D721Med (cell line): ENCODE measurements at places on chromosomes 2 and 18.

- no peak for DNase-seq
These were observed 12.8 kb downstream of the EPG5 start for GRCh38 chr18:45954070-45954934.

DNA sequence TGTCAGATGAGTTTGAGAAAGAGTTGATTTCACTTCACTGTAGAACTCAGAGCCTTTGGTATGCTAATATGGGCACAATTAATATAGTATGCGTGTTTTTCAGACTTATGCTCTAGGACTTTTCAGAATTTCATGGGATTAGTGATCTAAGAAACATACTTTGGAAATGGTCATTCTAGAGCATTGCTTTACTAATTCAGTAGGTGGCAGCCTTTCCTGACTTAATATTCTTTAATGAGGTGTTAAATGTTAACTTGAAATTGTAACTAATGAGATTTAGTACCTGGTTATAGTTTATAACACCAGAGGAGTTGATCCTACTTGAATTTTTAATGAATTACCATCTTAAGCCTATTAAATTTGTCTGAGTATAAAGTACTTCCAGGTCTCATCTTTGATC, 28.4 kb downstream of the ACTR2 start:
- DNase-seq, result no peak

GRCh38 chr18:12015416-12016062, 34.2 kb downstream of the IMPA2 start:
- DNase-seq, result no peak

- DNase-seq, result peak; percentile 62
These were observed 26.5 kb downstream of the CRACDL start for GRCh38 chr2:98909317-98910211.

- no peak for DNase-seq
These were observed 33.8 kb downstream of the HS1BP3 start for GRCh38 chr2:20617081-20617575.

GRCh38 chr2:50379351-50379750, 652.6 kb downstream of the NRXN1 start:
- no peak for DNase-seq

DNA sequence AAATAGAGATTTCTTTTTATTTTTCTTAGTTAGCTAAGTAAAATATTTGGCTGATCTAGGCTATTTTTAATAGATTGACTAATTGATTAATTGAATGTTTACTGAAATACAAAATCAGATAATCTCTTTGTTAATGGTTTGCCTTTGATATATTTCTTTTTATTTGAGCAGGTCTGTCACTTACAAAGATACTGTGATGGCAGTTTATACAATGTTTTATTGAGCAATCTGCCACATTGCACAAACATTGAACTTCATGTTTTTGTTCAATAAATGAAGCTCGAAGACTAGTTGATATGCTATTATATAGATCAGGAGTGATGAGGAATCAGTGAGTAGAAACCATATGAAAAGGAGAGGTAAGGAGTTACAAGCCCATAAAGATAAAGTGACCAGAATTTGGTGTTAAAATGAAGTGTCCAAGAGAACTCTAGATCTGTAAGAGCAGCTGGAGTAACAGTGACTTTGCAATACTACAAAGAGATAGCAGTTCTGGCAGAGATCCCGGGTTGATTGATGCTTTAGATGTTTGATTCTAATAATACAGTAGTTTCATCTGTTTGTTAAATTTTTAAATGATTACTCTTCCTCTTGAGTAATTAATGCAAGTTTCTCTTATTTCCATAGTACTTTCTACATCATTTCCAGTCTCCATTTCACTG, 574.2 kb downstream of the CCDC85A start:
- DNase-seq, result no peak

- no peak for DNase-seq
These were observed 32.9 kb downstream of the RMC1 start for GRCh38 chr18:23536204-23536603.

GRCh38 chr2:46988733-46989481, 73.3 kb upstream of the MCFD2 start:
- DNase-seq, result no peak

DNA sequence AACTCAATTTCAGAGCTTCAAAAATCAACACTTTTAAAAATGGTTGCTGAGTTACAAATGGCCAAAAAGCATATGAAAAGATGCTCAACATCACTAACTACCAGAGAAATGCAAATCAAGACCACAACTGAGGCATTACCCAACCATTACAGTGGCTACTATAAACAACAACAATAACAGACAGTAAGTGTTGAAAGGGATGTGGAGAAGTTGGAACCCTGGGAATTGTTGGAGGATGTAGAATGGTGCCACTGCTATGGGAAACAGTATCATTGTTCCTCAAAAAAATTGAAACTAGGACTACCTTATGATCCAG, 173.3 kb upstream of the SPRED2 start:
- DNase-seq, result no peak

- no peak for DNase-seq
These were observed 91.2 kb downstream of the HDAC4 start for GRCh38 chr2:239309398-239310245.

DNA sequence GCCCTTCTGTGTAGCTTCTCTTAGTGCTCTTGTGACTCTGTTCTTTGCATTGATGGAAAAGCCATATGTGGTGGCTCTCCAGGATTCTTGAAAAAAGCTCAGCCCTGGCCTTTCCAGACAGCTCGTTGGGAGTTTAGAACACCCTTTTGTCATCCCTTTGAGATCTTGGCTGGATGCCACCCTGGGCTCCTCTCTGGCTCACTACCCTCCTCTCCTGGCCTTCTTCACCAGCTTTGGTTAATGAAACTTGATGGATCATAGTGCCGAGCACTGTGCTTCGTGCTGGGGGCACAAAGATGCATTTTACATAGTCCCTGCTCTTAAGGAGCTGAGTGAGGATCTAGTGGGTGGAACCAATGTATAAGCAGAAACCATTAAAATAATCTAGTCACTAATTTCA, 15.6 kb upstream of the FHOD3 start:
- no peak for DNase-seq

DNA sequence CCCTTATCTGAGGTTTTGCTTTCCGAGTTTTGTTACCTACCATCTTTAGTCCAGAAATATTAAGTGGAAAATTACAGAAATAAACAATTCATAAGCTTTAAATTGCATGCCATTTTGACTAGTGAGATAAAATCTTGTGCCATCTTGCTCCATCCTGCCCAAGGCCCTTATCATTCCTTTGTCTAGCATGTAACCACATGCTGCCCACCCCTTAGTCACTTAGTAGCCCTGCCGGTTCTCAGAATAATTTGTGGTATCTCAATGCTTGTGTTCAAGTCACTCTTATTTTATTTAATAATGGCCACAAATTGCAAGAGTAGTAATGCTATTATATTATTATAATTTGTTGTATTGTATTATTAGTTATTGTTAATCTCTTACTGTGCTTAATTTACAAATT, 36.8 kb upstream of the VPS54 start:
- no peak for DNase-seq

- DNase-seq, result no peak
These were observed 9.0 kb downstream of the CCDC68 start for GRCh38 chr18:54950221-54950620.

DNA sequence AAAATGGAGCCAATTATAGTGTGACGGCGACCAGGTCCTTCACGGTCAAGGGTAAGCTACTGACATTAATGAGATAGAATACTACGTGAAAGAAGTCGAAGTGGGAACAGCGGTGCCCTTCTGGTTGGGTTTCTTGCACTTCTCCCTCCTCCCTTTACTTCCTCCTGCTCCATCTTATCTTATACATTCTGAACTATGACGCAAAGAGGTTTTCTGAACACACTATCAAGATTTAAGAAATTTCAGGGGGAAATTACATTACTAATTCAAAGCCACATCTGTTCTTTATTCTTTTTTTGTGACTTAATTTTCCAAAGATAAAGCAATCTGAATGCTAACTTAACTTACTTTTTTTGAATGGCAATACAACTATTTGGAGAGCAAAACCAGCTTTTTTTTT, 14.8 kb upstream of the IL18R1 start:
- DNase-seq, result no peak

DNA sequence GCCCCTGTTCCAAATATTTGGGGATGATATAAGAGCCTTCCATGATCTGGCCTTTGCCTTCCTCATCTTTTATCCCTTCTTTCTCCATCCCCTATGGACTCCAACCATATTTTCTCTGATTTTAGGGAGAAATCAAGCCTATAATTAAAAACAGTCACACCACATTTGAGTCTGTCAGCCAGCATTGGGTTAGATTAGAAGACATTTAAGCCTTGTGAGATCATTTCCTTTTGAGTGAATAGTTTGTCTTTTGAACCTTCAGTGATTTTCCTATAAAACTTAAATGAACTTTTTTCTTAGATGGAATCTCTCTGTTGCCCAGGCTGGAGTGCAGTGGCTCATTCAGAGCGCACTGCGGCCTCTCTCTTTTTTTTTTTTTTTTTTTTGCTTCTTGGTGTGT, 7.6 kb upstream of the C18orf32 start:
- no peak for DNase-seq

GRCh38 chr2:21123473-21124393, at the start of gene TDRD15:
TDRD15 (plus strand) TSS chr2:21123968; CDS start chr2:21137468, 13,500 bp downstream.
- no peak for DNase-seq

GRCh38 chr2:98771264-98771663, 40.3 kb upstream of the MGAT4A start:
- no peak for DNase-seq

DNA sequence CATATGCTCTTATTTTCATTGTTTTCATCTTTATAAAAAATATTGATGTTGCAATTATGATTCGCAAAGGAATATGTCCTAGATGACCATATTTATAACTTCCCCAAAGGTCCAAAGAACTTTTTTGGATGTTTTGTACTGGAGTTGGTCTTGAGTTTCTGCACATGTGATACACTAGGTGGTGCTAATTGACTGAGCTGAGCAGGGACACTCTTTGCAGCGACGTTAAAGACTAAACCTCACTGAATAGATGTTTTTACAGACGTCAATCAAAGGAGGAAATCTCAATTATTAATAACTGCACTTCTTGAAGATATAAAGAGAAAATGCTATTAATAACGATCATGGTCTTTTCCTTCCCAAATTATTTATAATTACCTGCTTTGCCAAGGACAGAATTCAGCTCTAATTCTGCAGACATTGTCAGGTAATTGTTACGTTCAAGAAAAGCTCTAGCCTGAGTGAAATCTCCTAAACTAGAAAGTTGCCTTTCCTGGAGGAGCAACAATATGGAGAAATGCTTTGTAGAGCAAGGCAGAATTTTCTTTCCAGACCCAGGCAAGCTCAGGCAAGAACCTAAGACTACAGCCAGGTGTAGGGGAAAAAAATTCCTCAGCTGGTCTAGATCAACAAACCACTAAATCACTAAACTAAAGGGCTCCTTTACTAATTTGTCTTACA, 119.3 kb upstream of the RBBP8 start:
- DNase-seq, result no peak

DNA sequence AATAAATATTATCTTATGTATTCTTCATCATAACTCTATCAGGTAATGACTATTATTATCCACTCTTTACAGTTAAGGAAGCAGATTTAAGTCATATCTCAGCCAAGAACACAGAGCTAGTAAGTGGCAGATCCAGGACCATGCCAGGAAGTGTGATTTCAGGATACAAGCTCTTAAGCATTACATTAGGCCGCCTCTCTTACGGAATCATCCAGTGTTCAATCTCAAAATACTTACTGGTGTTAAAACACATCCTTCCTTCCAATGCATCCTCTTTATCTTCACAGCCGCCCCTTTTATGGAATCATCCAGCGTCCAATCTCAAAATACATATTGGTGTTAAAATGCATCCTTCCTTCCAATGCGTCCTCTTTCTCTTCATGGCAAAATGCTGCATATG, 14.7 kb upstream of the RGPD4 start:
- no peak for DNase-seq

DNA sequence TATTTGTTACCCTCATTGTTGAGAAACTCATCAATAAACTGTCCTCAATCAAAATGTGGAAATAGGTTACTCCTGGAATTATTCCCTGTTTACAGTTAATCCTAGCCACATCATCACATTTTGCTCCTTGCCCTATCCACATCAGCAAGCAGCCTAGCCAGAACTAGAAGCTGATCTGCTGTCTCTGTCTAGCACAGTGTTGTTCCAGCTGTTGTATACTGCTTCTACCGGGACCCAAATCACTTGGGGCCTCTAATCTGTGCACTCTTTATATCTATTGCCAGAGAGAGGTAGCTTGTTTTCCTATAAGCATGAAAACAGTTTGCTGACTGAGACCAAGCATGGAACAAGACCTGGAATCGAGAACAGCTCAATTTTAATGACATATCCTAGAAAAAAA, 196.2 kb upstream of the SP5 start:
- no peak for DNase-seq

- no peak for DNase-seq
These were observed 595.5 kb upstream of the ID2 start for GRCh38 chr2:8086357-8086756.

DNA sequence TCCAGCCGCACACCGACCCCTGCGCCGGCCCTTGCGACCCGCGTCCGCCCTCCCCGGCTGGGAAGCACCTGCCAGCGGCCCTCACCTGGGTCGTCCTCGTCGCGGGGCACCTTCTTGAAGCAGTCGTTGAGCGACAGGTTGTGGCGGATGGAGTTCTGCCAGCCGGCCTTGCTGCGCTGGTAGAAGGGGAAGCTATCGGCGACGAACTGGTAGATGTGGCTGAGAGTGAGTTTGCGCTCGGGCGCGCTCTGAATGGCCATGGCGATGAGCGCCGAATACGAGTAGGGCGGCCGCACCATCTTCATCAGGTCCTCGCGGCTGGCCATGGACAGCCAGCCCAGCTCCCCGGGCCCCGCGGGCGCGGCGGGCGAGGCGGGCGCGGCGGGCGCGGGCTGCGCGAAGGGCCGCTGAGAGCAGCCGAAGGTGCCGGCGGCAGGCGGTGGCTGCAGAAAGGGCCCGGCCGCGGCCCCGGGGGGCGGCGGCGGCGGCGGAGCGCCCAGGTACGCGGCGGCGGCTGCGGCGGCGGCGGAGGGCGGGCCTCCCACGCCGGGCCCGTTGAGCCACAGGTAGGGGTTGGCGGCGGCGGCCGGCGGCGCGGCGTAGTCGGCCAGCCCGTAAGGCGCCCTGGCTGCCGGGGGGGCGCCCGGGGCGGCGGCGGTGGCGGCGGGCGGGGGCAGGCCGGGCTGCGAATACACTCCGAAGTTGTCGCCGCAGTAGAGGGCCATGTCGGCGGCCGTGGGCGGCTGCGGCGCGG, 505 bp downstream of the FOXI3 start:
- no peak for DNase-seq

GRCh38 chr2:17470855-17471641, 47.2 kb downstream of the RAD51AP2 start:
- DNase-seq, result no peak
